ENCODE measurements at places on chromosomes 2 and 18.
A peak's percentile ranks its signal among the peaks of the same experiment; 100 is the strongest.

DNA sequence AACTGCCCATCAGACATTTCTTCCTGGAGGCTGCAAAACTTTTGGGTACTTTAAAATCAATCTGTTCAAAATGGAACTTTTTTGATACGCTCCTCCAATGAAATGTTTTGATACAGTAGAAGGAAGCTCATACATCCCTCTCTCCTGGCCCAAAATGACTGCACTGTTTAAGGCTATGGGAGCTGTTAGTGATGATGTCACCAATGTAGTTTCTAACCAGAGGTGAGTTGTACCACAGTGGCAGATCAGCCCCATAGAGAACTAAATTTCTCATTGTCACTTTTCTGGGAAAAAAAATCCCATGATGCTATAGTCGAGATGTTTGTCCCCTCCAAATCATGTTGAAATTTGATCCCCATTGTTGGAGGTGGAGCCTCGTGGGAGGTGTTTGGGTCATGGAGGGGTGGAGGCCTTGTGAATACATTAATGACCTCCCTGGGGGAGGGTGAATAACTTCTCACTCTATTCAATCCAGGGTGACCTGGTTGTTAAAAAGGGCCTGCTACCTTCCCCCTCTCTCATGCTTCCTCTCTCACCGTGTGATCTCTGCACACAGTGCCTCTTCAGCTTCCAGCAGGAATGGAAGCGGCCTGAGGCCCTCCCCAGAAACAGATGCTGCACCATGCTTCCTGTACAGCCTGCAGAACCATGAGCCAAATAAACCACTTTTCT lies 117.4 kb upstream of the NPAS2 start:
- DNase-seq: no peak

- peak; percentile 32 for DNase-seq
Observed at GRCh38 chr2:70357684-70358071, 55.8 kb upstream of the FAM136A start.

DNA sequence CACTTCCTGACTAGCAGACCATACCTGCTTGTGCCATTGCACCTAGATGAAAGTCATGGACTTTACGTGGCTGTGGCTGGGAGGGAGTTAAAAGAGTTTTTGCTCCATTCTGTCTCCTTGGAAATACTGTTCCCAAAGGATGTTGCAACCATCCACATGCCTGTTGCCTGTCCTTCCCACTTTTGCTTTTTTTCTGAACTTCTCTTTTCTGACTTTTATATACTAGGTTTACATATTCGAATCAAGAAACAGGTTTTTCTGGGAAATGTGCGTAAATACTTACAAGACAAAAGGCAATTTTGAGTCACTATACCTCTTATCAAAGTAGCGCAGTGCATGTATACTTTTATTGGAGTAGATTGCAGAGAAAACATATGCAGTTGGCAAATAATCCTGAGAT lies 244.8 kb downstream of the PRKCE start:
- DNase-seq: no peak

- no peak for DNase-seq
Observed at GRCh38 chr2:201639205-201639604, 4.1 kb downstream of the TMEM237 start.

- no peak for DNase-seq
Observed at GRCh38 chr2:127596311-127597045, 49.5 kb upstream of the GPR17 start.

- DNase-seq: no peak
Observed at GRCh38 chr18:38552732-38553321, 987.2 kb upstream of the CELF4 start.

Measured in SW480 (cell line).